ENCODE measurements at places on chromosomes 1 and 21.

DNA sequence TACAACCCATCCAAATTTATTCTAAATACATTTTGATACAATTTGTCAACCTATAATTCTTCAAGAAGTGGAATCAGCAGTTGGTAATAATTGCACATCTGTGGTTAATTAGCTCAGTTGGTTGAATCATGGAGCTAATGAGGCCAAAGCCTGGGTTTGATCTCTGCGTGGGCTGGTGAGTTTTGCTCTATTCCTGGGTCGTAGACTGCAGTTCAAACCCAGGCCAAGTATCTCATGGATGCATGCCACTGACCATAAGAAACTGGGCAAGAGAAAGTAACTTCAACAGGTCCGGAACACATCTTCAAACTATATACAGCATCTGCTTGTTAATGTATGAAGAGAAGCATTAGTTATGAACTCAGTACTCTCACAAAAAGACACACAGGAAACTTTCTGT lies 779.7 kb downstream of the USP25 start:
- no peak for DNase-seq

DNA sequence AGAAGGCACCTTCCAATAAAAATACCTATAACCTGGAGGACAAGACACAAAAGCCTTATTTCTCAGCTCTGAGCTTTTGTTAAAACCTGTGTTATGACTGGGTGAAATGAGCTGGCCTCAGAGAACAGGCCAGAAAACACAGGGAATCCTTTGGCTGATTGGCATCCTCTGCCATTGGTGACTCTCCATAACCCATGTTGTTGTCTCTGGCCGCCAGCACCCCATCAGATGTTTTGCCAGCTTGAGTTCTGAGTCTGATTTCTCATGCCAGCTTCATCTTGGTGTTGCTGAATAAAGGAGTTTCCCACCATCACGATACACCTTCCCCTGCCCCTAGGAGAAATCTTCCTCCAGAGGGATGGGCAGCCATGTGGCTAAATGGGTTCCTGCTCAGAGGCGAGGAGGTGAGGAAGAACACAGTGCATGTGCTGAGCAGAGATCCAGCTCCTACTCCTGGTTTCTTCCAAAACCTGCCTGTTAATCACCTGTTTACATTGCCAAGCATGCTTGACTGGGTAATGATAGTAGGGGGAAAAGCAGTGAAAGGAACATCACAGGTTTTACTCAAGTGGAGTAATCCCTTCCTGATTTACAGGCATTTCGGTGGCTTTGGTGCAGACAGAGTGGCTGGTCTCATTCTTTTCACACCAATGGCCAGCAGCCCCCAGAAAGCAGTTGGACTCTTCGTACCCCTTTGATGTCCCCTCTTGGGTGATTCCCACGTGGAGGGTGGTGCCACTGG lies 109.8 kb downstream of the ROR1 start:
- no peak for DNase-seq

DNA sequence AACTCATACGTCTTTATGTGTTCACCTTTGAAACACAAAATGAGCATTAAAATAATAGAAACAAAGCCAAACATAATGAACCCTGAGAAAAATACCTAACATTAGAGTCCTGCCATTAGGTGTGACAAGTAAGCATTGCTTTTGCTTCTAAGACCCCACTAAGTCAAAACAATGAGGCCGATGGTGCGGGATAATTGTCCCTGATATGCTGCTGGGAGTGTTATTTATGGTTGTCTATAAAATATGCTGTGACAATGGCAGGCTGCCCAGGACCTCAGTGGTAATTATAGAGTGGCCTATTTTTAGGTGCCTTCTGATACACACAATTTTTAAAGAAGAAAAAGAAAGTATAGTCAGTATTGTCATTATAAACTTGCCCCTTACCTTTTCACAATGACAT lies 1423.1 kb downstream of the AMY1C start:
- no peak for DNase-seq

DNA sequence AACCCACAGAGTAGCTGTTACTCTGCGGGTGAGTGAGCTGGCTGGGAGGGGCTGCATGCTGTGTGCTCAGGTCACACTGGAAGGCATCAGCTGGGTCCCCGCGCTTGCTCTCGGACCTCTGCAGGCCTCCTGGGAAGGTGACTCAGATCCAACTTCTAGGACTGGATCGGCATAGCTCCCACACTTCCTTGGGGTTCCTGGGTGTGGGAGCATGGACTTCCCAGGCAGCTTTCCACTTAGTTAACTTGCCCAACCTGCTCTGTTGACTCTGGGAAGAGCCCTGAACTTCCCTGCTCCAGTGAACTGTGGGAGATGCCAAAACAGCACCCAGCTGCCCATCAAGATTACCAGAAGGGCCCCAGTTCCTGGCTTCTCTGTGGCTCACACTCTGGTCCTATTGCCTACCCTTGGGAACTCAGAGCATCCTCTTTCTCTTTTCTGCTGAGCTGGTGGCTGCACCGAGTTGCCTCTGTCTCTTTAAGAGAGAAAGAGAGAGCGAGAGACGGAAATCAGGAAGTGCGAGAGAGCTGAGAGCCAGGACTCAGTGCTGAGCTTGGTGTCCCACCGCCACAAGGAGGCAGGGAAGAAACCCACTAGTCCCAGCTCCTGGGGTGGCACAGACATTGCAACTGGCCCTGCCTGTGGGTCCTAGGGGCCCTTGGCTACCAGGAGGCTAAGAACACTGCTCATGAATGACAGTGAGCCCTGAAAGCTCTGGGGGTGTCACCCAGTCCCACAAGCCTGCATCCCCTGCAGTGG lies at the start of gene IKBKE:
Gene IKBKE (plus strand): TSS at position 544 of the 759 bp plus-strand sequence. CDS start 2,752 bp downstream, outside the sequence.
- DNase-seq = peak; percentile 60

- DNase-seq = no peak
These were observed 303.4 kb downstream of the USP25 start for GRCh38 chr21:16033193-16033592.

DNA sequence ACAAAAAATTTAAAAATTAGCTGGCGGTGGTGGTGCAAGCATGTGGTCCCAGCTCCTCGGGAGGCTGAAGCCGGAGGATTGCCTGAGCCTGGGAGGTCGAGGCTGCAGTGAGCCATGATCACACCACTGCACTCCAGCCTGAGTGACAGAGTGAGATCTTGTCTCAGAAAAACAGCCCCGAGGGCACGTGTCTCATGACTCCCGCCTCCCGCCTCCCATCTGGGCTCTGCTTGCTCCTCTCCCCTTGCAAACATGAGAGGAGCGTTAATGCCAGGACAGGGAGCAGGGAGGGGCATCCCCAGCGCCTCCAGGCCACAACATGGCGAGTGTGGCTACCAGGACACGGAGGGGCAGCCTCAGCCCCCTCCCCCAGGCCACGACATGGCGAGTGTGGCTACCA lies 28.3 kb downstream of the FAAP20 start:
- DNase-seq = no peak

- DNase-seq = no peak
These were observed 51.4 kb upstream of the DIRAS3 start for GRCh38 chr1:68101829-68102228.

- DNase-seq = no peak
These were observed 402.3 kb upstream of the POU3F1 start for GRCh38 chr1:38448893-38449292.

DNA sequence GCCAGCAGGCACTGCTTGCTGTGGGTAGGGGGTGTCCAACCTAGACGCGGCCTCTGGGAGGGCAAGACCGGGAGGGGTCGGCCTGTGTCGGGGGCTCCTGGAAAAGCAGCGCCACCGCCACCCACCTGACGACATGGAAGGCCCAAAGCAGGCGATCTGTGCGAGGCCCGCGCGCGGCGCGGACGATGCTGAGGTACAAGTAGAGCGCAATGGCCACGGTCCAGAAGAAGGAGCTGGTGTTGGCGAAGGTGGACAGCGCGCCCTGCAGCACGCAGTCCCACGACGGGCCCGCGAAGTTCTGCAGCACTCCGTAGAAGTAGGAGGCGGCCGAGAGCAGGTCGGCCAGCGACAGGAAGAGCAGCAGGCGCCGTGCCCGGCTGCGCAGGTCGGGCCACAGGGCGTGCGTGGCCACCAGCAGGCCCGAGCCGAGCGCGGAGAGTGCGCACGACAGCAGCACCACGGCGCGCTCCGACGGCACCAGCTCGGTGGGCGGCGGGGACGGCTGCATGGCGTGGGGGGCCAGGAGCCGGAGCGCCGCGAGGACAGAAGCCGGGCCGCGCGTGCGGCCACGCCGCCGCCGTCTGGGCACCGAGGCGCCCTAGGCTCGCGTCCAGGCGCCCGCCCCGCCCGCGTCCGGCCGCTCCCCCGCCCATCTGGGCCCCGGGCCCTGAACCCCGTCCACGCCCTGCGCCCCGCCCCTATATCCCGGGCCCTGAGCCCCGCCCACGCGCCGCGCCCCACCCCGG lies at the start of gene GPR157:
Gene GPR157 (minus strand): TSS at position 583 of the 746 bp plus-strand sequence. CDS start 75 bp downstream, at position 508.
- DNase-seq = peak; percentile 78

GRCh38 chr1:46544561-46545240 lies 6.7 kb downstream of the KNCN start:
- no peak for DNase-seq

DNA sequence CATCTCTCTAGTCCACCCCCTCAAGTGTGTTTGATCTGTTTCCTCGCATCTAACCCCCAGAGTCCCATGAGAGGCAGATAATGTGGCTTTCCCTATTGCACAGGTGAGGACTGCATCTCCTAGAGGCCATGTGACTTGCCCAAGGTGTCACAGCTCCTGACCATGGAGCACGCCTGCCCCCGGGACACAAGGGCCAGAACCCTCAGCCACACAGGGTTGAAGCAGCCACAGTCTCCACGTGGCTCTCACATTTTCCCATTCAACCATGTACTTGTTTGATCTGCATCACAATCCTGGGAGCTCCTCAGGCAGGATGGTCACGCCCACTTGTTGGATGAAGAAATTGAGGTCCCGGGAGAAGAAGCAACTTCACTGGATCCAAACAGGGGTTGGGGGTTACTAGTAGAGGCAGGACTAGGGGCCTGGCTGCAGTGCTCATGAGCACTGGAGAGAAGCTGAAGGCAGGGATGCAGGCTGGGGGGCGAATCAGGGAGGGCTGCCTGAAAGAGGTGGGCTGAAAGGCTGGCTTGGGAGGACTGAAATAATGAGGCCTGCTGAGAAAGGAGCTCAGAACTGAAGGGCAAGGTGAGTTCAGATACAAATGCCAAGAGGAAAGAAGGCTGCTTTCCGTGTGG lies 207.9 kb downstream of the PTPRU start:
- no peak for DNase-seq

- no peak for DNase-seq
These were observed 104.9 kb upstream of the TNR start for GRCh38 chr1:175848329-175848728.

- no peak for DNase-seq
These were observed 970.7 kb downstream of the KCNT2 start for GRCh38 chr1:195637539-195637938.

- no peak for DNase-seq
These were observed 64.3 kb upstream of the LRRC8B start for GRCh38 chr1:89460325-89460724.

- DNase-seq = no peak
These were observed 334.3 kb upstream of the ADAMTS5 start for GRCh38 chr21:27301220-27301619.

DNA sequence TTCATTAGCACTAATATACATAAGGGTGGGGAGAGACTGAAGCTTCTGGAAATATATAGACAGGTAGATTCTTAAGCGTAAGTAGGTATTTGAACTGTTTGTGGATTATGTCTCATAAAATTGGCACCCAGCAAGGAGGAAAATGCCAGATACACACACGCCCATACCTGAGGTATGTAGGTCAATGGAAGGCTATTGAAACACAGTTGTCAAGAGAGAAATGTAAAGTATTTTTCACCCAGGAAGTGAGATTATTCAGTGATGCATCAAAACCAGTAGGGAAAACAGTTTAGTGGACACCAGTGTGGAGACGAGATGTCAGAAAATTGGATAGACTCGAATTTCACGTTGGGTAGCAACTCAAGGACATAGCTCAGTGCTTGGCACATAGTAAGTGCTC lies 4.7 kb upstream of the RSPH1 start:
- no peak for DNase-seq

DNA sequence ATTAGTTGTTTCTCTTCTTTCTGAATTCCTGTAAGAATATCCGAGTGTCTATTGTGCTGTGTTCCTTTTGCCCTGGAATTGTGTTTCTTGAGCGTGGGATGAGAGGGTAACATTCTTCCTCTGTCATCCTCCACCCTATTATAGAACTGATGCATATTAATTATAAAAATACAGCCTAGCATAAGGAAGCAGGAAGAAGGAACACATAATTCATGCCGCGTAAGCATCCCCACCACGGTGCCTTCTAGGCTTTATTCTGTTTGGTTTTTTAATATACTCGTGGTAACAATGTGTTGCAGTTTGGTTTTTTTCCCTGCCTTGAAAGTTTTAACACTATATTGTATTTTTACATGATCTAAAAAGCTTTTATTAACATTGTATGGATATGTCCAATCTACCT lies 65.7 kb downstream of the GALNT2 start:
- no peak for DNase-seq

- no peak for DNase-seq
These were observed 126.9 kb downstream of the TBX15 start for GRCh38 chr1:118861216-118861615.

GRCh38 chr1:154747380-154747739 lies 122.7 kb downstream of the KCNN3 start:
- no peak for DNase-seq

- DNase-seq = no peak
These were observed 1.1 kb upstream of the FOXD3 start for GRCh38 chr1:63321066-63321784.

GRCh38 chr21:43669828-43670605 lies 10.7 kb downstream of the RRP1B start:
- DNase-seq = no peak

GRCh38 chr1:207316141-207316540 lies 5.3 kb upstream of the CD55 start:
- no peak for DNase-seq

- DNase-seq = no peak
These were observed 44.0 kb downstream of the URB1 start for GRCh38 chr21:32348604-32349332.

GRCh38 chr1:97739596-97740103 lies 181.2 kb downstream of the DPYD start:
- DNase-seq = no peak

- DNase-seq = no peak
These were observed 7.5 kb upstream of the LDLRAD2 start for GRCh38 chr1:21804536-21804935.

DNA sequence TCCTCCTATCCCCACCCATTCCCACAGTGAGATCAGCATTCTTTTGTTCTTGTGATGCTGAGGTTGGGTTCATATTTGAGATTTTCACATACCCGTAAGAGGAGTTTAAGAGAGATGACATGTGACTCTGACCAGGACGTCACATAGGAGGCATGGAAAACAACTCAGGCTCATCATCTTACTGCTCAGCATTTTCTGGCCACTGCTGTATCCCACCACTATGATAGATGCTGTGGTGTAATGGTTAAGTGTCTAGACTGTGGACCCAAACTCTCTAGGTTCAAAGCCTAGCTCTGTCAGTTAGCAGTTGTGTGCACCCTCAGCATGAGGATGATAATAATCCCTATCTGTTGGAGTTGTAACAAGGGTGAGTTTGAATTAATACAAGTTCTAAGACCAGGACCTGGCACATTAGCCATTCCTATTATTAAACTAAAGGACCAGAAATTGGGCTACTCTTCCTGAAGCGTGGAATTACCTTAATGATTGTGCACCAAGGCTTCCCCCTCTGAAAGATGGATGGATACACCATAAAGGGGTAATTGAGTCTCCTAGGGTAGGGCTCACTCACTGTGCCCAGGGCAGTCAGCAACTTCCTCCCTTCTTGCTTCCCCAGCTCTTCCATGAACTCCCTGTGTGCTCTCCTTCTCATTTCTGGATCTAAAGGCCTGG lies 40.9 kb downstream of the LGR6 start:
- DNase-seq = no peak

Measured in CD4-positive, alpha-beta T cell treated with Interleukin-2 at 100 ng/mL for 4 hours (primary cell).